GM23338 (cell line): ENCODE measurements at places on chromosomes 11 and 22. TPM values are rescaled to one million over a fixed set of nuclear protein-coding genes. Genes with fewer than 3 reads are reported as not detected.

The RAG2 gene
- not detected in 2 replicates for total RNA-seq

The MS4A12 gene
- total RNA-seq = 0.21 TPM in 1 of 2 replicates, not detected in the other

The UVRAG gene
- total RNA-seq = 11.4 and 15.3 TPM in 2 replicates

GRCh38 chr22:31332886-31333285, 13.3 kb downstream of the PATZ1 start:
- DNase-seq = no peak
- H3K27ac ChIP-seq = no peak overlapping the region

DNA sequence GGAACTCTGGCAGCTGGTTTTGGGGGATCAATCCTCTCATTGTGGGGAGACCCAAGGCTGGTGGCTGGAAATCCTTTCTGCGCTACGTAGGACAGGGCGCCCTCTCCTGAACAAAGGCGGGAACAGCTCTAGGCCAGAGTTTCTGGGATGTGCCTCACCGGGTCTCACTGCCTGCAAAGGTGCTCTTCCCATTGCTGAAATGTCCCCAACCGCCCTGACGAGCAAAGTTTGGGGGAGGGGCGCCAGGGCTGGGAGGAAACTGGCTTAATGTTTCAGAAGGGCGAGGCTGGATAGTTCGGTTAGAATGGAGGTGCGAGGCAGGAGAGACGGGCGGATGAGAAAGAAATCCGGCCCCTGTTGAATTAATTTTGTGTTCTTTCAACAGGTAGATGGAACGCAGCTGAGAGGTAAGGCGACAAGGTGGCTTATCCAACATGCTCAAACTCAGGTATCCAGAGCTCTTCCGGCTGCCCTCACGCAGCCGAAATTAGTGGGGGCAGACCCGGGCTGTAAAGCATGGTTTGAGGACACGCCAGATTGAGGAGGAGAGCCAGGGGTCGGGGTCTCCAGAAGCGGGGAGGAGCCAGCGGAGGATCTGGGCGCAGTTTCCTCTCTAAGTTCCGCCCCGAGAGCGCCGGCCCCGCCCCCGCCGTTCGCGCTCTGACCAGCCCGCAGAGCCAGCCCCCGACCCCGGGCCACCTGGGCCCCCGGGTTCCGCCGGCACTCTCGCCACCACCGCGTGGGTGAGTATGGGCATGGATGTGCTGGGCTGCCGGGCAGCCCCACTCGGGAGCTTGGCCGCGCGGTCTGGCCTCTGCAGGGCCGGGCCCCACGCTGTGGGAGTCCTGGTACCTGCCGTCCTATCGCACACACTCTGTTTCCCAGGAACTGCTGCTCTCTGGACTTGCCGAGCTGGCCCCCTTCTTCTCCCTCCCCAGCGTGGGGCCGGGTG, at the start of gene PGAP2:
TSS of gene PGAP2 (plus strand) at position 652 of the 952 bp plus-strand sequence. CDS start 2,700 bp downstream, outside the sequence.
- H3K36me3 ChIP-seq = no peaks in the 10 kb centered on the region
- peak within 1 kb of the TSS; percentile 91 for H3K27ac ChIP-seq
- peak; percentile 91 for DNase-seq
- peak within 1 kb of the TSS; percentile 92 for H3K4me3 ChIP-seq
- H3K4me1 ChIP-seq = no peaks in the 10 kb centered on the region; the same call in 1 of the 2 replicates

DNA sequence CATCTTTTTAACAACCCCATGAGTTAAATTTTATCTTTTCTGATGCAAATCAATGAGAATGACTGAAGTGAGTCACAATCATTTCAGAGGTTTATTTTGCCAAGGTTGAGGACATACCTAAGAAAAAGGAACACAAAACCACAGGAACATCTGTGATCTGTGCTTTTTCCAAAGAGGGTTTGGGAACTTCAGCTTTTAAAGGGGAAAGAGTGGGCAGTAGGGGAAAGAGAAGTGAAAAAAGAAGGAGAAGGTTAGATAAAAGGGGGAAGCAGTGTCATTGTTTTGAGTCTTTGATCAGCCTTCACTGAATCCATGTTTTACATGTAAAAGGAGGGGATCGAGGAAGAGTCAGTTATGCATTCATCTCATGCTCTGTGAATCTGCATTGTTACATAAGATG, 45.3 kb upstream of the SPON1 start:
- no peaks in the 10 kb centered on the region for H3K36me3 ChIP-seq
- no peak for DNase-seq
- H3K27me3 ChIP-seq = no peaks in the 10 kb centered on the region
- 0 out of 2 replicates have a peak overlapping the region, but pooled peaks have one; percentile 11 for H3K27ac ChIP-seq

GRCh38 chr11:11089805-11090204, 232.0 kb upstream of the ZBED5 start:
- H3K4me1 ChIP-seq = peaks cover 5% of the 10 kb centered on the region; the same call in 1 of the 2 replicates
- no peak for DNase-seq
- peaks cover 4% of the 10 kb centered on the region; the same call in 1 of the 2 replicates for H3K36me3 ChIP-seq
- H3K27me3 ChIP-seq = no peaks in the 10 kb centered on the region

DNA sequence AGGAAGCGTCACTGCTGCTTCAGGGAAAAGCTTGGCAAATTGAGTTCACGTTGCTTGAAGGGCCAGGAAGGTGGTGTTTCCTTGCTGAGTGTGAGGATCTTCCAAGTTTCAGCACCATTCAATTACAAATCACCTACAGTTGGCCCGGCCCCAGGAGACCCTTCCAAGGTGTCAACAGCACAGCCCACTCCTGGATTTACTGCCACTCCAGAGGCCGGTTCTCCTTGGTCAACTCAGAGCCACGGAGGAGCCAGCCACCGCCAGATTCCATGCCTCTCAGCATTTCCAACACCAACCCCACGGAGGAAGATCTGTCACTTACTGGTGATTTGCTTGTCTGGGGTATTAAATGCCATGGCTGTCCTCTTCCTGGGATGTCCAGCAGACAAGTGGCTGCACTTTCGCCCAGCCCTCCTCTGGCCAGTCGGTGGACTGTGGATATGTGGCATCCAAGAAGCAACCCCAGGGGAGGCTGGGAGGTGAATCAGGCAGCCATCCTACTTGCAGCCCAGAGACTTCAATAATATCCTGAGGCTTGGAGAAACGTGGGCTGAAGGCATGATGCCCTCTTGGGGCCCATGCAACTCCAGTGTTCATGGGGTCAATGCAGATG, 74.1 kb upstream of the SHANK2 start:
- H3K36me3 ChIP-seq = no peaks in the 10 kb centered on the region
- no peaks in the 10 kb centered on the region for H3K27me3 ChIP-seq
- no peak for DNase-seq
